Stimulated activated naive CD8-positive, alpha-beta T cell treated with anti-CD3 and anti-CD28 coated beads, Interleukin-15, Interleukin-2, amounts not matched to agents 100 U/mL and 50 U/mL, for 24 hours (primary cell): ENCODE measurements at places on chromosomes 3 and 15.
A peak's percentile ranks its signal among the peaks of the same experiment; 100 is the strongest.

- DNase-seq: no peak
These were observed 18.7 kb downstream of the TMF1 start for GRCh38 chr3:69033470-69033869.

- no peak for DNase-seq
These were observed 14.0 kb downstream of the CSNK1G1 start for GRCh38 chr15:64341961-64342360.

- DNase-seq: no peak
These were observed 223.0 kb downstream of the NSUN3 start for GRCh38 chr3:94285872-94286271.

- DNase-seq: no peak
These were observed 60.7 kb upstream of the RAB6B start for GRCh38 chr3:133956353-133956752.

GRCh38 chr15:77387365-77388105 is 32.4 kb downstream of the PEAK1 start:
- no peak for DNase-seq

- DNase-seq: no peak
These were observed 1.6 kb downstream of the FAM174B start for GRCh38 chr15:92653836-92654539.

DNA sequence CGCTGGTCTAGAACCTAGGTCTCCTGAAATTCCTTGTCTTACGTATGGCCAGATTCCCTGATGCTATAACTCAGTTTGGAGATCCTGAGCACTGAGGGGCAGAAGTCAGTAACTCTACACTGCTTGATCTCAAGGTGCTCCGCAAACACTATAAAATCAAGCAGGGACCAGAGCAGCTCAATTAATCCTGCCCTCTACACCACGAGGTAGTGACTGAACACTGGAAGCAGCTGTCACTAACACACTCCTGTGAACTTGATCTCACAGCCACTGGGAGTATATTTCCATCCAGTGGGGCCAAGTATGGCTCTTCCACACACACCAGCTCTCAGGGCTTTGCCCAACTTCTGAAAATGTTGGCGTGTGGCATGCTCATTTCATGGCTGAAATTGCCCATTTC is 51.0 kb downstream of the EDEM1 start:
- no peak for DNase-seq

GRCh38 chr3:111412656-111413055 is 129.3 kb upstream of the CD96 start:
- no peak for DNase-seq

GRCh38 chr3:98680723-98681122 is 82.4 kb upstream of the ST3GAL6 start:
- DNase-seq: no peak

DNA sequence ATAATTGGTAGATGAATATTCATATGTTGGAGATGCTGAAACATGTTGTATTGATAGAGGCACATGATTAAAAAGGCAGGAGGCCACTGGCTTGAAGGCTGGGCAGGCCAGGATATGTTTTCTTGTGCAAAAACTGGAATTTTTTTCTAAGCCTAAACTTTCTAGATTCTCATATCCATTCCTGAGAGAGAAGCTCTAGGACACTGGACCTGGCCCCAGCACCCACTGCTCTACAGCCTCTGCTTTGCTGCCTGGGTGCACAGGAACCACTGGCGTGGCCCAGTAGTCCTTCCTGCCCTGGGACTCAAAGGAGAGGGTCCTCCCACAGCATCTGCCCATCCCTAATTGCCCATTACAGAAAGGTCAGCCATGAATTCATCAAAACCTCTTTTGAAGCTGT is 58.1 kb upstream of the APEH start:
- DNase-seq: no peak

DNA sequence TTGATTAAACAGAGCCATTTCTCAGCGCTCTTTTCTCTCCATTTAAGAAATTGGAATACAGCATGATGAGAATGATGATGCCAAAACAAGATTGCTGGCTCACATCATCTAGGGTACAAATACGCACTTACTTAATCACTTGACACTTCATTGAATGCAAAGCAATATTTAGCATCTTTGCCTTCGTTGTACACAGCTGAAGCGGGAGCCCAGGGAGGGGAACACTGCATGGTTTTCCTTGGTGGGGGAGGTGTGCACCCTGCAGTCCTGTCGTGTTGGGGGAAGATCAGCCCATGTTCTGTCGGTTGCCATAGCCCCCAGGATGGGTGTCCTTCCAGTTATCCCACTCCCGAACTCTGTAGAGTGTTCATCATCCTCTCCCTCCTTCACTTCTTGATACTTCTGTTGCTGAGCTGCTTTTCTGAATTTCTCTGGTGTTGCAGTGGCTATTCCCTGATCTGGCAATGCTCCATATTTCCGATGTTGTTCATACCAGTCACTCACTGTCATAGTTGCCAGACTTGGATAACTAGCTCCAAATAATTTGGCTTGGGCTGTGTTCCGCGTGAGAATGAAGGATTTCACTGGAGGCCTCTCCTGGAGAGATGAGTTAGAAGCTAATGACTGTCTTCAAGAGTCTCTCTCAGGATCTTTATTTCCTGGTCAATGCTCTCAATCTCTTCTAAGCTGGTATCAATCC is 50.1 kb upstream of the DYNC1LI1 start:
- no peak for DNase-seq

DNA sequence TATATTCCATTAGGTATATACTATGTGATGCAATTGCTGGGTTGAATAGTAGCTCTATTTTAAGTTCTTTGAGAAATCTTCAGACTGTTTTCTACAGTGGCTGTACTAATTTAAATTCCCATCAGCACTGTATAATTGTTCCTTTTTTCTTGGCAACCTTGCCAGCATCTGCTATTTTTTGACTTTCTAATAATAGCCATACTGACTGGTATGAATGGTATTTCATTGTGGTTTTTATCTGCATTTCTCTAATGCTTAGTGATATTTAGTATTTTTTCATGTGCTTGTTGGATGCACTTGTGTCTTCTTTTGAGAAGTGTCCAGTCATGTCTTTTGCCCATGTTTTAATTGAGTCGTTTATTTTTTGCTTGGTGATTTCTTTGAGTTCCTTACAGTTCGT is 145.1 kb upstream of the PLSCR5 start:
- DNase-seq: no peak

GRCh38 chr15:44216958-44217357 is 21.9 kb upstream of the FRMD5 start:
- DNase-seq: no peak

GRCh38 chr15:89003865-89004725 is 84.2 kb upstream of the ABHD2 start:
- DNase-seq: no peak

DNA sequence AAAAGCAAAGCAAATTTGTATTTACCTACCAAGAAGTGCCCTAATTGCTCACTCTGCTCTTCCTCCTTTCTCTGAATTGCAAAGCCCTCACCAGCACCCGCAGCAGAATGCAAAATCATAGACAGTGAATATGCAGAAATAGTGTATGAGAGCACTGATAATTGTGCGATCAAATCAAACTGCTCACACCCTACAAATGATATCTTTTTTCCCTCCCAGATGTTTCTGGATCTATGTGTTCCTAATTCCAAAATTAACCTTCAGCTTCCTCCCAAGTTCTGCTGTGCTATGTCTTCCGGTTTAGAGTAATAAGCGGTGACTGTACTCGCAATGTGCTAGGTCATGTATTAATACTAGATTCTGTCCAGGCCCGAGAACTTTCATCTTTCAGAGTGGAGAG is 3.4 kb downstream of the GHSR start:
- DNase-seq: no peak

DNA sequence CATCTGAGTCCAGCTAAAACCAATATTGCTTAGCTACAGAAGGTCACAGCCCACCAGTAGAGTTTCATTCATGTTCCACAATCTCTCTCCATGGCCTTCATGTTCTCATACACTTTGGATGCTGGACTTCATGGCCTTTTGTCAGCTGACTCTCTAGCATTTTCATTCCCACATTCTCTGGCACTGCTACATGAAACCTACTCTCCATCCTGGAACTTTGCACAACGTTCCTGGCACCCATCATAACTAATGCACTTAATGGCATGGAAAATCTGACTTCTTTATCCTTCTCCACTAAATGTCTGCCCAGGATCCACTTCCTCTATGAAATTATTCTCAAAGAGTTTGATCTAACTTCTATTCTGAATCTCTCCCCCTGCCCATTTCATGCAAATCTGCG is 56.9 kb downstream of the SLC9A9 start:
- DNase-seq: no peak

GRCh38 chr15:101038327-101039003 is 119.3 kb downstream of the LRRK1 start:
- DNase-seq: no peak

GRCh38 chr3:190009614-190010013 is 111.1 kb downstream of the P3H2 start:
- DNase-seq: no peak

DNA sequence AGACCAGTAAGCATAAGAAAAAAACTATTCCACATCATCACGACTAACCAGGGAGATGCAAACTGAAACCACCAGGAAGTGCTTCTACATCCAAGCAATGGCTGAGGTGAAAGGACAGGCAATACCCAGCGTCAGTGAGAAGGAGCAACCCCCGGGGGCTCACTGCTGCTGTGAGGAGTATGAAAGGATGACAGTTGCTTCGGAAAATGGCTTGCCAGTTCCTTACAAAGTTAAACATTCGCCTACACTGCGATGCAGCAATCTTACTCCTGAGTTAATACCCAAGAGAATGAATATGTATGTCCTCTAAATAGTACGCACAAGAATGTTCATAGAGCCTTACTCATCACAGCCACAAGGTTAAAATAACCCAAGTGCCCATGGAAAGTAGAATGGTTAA is 13.3 kb upstream of the PLXNA1 start:
- DNase-seq: no peak

DNA sequence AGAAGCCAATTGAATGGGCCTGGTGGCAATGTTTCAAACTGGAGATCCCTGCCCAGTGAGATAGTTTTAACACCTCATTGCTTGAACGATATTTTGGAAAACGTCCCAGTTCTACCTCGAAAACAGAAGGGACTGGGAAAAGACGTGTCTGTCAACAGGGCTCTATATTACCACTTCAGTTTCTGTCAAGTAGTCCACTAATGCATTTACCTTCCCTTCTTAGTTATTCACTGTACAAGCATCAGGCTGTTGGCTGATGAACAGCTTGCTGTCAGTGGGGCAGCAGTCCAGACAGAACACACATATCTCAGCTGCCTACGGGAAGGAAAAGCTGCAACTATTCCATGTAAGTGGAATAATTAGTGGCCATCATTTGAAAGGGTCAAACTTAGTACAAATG is 794.7 kb upstream of the GBE1 start:
- DNase-seq: no peak

DNA sequence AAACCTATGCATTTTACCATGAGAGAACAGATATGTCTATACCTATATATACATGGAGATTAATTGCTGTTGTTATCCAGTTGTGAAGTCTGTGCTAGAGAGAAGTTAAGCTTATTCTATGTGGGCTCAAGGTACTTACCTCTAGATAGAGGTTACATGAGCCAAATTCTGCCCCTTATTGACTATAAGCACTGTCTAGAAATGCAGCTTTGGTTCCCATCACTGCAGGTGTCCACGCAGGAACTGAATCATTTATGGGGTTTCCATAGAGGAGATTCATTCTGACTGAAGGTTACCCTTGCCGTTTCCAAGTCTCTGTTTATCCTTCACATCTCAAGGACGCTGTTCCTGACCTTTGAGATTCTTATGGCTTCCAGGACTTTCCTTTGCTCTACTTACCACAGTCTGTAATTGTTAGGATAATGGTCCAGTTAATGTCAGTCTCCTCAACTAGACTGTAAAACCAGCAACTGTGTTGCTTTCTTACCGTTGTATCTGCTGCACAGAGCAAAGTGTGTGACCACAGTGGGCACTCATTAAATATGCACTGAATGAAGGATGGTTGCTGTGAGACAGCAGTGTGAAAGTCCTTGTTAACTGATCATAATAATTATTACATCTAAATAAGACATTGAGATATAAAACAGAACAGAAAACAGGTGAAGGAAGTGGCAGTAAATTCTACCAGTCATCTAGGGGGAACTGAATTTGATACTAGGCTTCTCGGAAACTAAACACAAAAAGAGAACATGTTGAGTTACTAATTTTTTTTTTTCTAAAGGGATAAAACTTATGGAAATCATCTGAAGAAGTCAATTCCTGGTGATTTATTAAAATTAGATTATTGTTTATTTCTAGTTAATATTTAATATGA is 44.0 kb upstream of the BCL6 start:
- no peak for DNase-seq

DNA sequence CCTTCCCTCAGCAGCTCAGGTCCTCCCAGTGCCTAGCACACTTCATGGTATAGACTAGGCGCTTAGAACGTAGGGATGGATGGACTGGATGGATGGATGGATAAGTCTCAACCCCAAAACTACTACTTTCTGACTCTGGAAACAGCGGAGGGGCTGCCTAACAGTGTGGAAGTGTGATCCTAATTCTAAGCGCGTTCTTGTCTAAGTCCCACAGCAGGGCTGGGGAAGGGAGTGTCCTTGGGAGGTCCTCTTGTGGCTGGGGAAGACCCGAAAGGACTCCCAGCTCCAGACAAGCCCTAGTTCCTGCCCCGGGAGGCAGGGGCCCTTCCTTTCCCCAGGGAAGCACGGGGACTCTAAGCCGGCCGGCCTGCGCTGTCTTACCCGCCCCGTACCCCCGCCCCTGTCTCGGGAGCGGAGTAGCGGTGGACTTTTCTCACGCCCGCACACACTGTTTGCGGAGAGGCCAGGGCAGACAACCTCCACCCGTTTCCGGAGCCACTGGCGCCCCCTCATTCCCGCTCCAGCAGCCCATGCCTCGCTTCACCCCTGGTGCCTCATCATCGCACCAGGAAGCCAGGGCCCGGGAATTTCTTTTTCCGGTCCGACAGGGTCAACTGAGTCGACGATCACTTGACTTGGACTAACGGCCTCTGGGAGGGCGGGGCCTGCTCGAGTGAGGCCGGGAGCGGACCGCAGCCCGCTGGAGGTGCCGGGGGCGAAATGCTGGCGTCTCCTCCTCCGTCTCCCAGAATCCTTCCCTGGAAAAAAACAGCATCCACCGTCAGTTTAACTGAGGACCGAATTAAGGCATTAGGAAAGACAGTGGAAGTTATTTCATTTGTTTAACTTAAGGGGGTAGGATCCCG is 133.3 kb downstream of the TBC1D2B start:
- DNase-seq: peak; percentile 71

GRCh38 chr3:156201411-156202405 is 81.3 kb downstream of the KCNAB1 start:
- DNase-seq: no peak

- DNase-seq: no peak
These were observed 164.5 kb downstream of the WNT5A start for GRCh38 chr3:55322638-55323037.

DNA sequence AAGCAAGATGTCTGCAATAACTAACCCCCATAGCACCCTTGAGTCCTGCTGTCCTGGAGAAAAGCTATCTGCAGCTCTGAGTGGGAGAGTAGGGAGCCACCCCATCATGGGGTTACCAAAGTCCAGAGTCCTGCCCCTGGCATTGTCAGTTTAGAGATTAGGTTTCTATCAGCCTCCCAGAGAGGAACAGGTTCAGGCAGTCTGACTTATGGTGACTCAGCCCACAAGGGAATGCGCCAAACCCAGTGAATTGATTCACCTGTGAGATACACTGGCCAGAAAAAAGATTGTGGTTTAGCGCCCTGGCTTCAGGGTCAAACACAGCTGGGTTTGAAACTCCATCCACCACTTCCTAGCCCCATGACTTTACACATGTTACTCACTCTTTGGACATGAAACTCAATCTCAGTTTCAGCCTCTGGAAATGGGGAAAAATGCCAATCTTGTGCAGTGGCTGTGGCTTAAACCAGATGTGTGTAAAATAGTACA is 263.6 kb upstream of the HES1 start:
- DNase-seq: peak; percentile 25

- DNase-seq: no peak
These were observed 11.4 kb downstream of the CCK start for GRCh38 chr3:42254566-42254965.
